ENCODE measurements at places on chromosomes 13 and 19. TPM values are rescaled to one million over a fixed set of nuclear protein-coding genes. Genes with fewer than 3 reads are reported as not detected.

- H3K4me1 ChIP-seq: peaks cover 33% of the 10 kb centered on the region
- no peak overlapping the region for H3K4me3 ChIP-seq
- DNase-seq: no peak
- no peaks in the 10 kb centered on the region for H3K27me3 ChIP-seq
Measured at GRCh38 chr19:49340069-49340864, 5.1 kb downstream of the CD37 start.

GRCh38 chr19:17618936-17619335, 63.5 kb downstream of the COLGALT1 start:
- H3K4me3 ChIP-seq: no peak overlapping the region
- no peaks in the 10 kb centered on the region for H3K36me3 ChIP-seq
- H3K4me1 ChIP-seq: no peaks in the 10 kb centered on the region
- no peak for DNase-seq
- no peak overlapping the region for H3K27ac ChIP-seq

DNA sequence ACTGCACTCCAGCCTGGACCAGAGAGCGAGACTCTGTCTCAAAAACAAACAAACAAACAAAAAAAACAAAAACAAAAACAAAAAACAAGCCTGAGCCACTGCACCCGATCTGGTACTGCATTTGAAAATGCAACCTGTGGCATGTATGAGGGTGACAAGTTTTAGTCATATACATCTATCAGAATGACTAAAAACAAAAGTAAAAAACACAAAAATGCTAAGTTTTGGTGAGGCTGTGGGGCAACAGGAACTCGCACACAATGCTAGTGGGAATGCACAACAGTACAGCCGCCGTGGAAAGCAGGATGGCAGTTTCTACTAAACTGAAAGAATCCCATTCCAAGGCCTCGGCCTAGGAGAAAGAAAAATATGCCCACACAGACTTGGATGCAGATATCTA, 7.8 kb downstream of the EBPL start:
- no peak overlapping the region for H3K27ac ChIP-seq
- H3K27me3 ChIP-seq: no peaks in the 10 kb centered on the region
- no peak for DNase-seq

DNA sequence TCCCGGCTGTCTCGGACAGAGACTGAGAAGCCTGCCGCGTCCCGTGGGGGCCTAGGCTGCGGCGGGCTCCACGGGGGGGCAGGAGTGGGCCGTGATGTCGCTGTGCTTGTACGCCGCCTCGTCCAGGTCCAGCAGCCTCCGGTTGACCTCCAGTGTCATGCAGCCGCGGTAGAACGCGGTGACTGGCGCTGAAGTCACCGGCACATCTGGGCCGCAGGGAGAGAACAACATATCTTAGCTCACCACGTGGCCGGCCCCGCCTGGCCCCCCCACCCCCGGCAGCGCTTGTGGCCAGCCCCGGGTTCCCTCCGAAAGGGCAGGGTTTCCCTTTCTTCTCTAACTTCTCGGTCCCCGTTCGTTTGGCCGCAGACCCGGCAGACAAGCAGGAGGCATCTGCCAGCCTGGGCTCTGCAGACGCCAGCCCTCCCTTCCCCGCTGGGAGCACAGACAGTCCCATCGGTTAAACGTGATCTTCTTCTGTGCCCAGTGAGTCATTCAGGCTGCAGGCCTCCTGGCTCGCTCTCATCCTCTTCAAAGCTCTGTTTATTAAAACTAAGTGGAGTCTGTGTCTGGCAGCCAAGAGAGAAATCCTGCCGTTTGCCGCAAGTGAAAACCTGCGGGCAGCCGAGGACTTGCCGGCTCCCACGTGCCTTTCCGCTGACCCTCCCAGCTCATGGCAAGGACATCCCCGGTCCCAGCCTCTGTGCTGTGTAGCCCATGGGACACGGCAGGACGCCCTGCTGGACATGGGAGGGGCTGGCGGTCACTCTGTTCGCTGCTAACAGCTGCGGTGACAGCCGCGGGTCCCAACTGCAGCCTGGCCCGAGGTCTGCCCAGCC, 42.8 kb downstream of the GAS6 start:
- peaks cover 6% of the 10 kb centered on the region for H3K4me1 ChIP-seq
- no peak for DNase-seq
- H3K36me3 ChIP-seq: no peaks in the 10 kb centered on the region

DNA sequence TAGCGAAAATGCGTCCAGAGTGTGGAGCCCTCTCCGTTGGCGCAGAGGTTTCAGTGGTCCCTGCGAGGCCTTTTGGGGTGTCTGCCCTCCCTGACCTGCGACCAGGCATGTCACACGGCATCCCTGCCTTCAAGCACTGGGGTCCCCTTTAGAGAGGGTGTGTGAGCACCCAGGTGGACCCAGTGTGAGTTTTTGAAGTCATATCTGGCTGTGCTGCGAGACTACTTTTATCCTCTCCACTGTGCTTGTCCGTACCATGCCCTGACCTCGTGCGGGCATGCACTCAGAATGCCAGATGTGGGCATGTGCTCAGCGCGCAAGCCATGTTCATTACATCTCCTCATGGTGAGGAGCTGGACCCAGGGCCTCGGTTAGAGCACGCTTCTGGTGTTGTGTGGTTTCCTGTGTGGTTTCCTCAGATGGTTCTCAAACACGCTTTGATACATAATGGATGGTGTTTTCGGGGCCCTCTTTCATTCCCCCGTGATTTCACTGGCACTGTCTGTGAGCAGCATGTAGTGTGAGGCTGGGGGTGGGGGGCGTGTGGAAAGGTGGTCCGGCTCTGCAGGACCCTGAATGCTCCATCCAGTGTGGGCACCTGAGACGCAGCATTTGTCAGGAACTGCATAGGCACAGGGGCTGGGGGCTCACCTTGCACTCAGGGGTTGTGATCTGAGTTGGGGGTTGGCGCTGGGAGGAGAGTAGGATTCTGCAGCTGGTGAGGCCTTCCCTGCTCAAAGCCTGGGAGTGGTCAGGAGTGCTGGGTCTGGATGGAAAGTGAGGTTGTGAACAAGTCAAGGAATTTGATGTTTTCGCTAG, 2.3 kb downstream of the TFDP1 start:
- H3K4me1 ChIP-seq: peaks cover 31% of the 10 kb centered on the region
- no peak overlapping the region for H3K27ac ChIP-seq
- H3K27me3 ChIP-seq: no peaks in the 10 kb centered on the region
- peak; percentile 63 for DNase-seq
- H3K36me3 ChIP-seq: peaks cover 7% of the 10 kb centered on the region

DNA sequence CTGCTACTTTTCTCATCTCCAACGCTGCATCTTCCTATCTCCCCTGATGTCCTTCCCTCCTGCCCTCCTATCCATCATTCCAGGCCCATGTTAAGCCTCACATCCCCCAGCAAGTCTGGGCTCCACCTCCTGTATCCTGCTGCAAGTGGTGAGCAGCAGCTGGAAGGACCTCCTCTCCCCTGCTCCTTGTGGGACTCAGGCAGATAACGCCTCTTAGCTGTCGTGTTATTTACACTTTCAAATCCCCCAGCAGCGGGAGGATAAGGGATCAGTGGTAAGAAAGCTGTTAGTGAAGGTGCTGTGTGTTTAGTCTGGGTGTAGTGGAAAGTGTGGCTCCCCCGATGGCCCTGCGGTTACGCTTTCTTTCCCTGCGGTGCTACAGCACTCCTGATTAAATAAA, 211.9 kb downstream of the ZNF536 start:
- H3K27ac ChIP-seq: no peak overlapping the region
- H3K27me3 ChIP-seq: no peaks in the 10 kb centered on the region
- H3K4me1 ChIP-seq: no peaks in the 10 kb centered on the region
- no peak overlapping the region for H3K4me3 ChIP-seq
- H3K36me3 ChIP-seq: no peaks in the 10 kb centered on the region

GRCh38 chr13:43072394-43072793, 49.0 kb downstream of the DNAJC15 start:
- H3K27ac ChIP-seq: no peak overlapping the region
- DNase-seq: no peak
- H3K27me3 ChIP-seq: no peaks in the 10 kb centered on the region
- H3K4me1 ChIP-seq: peaks cover 22% of the 10 kb centered on the region
- H3K36me3 ChIP-seq: peaks cover 11% of the 10 kb centered on the region

- no peak overlapping the region for H3K4me3 ChIP-seq
- DNase-seq: no peak
- H3K36me3 ChIP-seq: no peaks in the 10 kb centered on the region
- peaks cover 15% of the 10 kb centered on the region for H3K4me1 ChIP-seq
- H3K27me3 ChIP-seq: peaks cover 3% of the 10 kb centered on the region
- H3K27ac ChIP-seq: no peak overlapping the region
Measured at GRCh38 chr19:30696514-30696913, 324.3 kb downstream of the ZNF536 start.

GRCh38 chr13:94622344-94622743, 20.7 kb downstream of the GPR180 start:
- peaks cover 27% of the 10 kb centered on the region for H3K36me3 ChIP-seq
- H3K4me1 ChIP-seq: no peaks in the 10 kb centered on the region
- H3K27ac ChIP-seq: no peak overlapping the region
- no peaks in the 10 kb centered on the region for H3K27me3 ChIP-seq

DNA sequence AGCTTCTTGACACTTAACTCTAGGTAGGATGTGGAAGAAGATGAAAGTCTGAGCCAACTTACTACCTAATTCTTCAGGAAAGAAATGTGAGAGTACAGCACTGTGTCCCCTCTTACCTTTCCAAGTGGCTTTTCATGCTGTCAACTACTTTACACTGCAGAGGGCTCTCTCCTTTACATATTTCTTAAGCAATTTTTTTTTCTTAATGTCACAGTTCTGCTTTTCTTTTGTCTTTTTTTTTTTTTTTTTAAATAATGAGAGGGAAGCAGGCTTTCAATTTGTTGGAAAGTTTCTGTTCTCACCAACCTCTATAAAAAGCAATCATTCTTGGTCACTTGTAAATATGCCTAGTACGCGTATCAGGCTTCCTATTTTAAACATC, 212.7 kb upstream of the MIR17HG start:
- no peaks in the 10 kb centered on the region for H3K27me3 ChIP-seq
- no peak for DNase-seq
- H3K27ac ChIP-seq: no peak overlapping the region
- no peaks in the 10 kb centered on the region for H3K36me3 ChIP-seq

DNA sequence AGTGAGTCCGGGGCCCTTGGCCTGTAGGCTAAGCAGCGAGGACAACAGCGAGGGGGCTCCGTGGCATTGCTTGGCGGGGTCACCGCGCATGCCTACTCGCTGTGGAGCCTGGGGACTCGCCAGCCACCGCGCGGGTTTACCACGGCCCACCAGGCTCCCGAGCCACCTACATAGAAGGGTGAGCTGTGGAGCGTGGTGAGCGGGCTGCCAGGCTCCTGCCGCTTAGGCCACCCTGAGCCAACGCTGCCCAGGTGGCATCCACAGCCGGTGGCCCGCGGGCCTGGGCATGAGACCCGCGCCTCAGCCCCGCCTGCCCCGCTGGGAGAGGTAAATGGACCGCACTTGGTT, 31.2 kb downstream of the C1QTNF9 start:
- no peaks in the 10 kb centered on the region for H3K36me3 ChIP-seq
- H3K4me3 ChIP-seq: no peak overlapping the region
- H3K27ac ChIP-seq: no peak overlapping the region
- no peak for DNase-seq
- H3K4me1 ChIP-seq: no peaks in the 10 kb centered on the region

C2CD4C gene
- polyA plus RNA-seq: not detected

ONECUT3 gene
- polyA plus RNA-seq: not detected

LYPD3 gene
- 4.1 TPM for polyA plus RNA-seq

PSG2 gene
- not detected for polyA plus RNA-seq

PSG7 gene
- not detected for polyA plus RNA-seq

SIGLEC5 gene
- polyA plus RNA-seq: not detected

CRLF1 gene
- polyA plus RNA-seq: 1.1 TPM

Data from CD4-positive, CD25-positive, alpha-beta regulatory T cell (primary cell).